Stimulated activated CD8-positive, alpha-beta memory T cell treated with anti-CD3 and anti-CD28 coated beads, Interleukin-7, amount 100 ng/mL, for 4 hours (primary cell): ENCODE measurements at places on chromosomes 1 and 21.

DNA sequence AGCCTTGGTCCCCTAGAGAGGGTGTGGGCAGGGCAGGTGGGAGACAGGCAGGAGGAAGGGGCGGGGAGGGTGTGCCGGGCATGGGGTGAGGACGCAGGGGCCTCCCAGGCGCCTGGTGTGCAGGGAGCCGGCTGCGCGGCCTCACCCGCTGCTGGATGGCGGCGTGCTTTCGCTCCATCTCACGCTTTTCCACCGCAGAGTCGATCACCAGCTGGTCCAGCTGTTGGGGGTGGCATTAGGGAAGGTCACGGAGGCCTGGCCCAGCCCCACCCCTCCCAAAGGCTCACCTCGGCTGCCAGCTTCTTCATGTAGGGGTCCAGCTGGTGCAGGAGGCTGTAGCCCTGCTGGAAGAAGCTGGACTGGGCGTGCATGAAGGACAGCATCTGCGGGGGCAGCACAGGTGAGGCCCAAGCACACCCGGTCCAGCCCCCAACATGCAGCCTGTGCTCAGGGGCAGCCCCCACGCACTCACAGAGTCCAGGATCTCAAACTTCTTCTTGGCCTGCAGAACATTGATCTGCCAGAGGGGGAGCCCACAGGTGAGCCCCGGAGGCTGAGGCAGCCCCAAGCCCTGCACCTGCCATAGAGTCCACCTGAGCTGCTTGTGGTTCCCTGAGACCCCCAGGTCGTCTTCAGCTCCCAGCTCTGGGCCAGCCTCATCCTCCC is 7.9 kb downstream of the ACAP3 start:
- no peak for DNase-seq

DNA sequence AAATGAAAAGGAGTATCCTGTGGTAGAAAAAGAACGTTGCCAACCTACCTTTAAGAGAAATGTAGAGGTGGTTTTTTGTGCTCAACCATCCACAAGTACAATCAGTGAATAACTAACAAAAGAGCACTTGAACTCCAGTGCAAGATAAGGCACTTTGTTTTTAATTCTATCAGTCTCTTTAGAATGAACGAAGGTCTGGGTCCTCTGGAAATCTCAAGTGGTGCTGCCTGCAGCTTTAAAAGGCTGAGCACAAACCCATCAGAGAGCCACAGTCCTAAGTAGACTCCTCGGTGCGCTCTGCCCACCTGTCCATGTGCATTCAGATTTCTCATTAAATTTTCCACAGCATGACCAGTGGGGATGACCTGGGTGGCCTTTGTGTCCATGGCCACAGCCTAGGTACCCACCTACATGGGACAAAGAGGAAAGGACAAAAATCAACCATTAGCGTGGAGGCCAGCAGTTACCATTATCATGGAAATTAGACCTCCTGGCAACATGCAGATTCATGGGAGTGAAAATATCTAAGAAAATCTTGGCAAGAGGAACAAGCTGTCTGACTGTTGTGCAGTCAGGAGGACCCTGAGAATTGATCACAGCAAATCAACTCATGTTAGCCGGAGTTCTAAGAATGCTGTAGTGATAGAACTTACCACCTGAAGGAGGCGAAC is 9.4 kb downstream of the TRIM45 start:
- no peak for DNase-seq

DNA sequence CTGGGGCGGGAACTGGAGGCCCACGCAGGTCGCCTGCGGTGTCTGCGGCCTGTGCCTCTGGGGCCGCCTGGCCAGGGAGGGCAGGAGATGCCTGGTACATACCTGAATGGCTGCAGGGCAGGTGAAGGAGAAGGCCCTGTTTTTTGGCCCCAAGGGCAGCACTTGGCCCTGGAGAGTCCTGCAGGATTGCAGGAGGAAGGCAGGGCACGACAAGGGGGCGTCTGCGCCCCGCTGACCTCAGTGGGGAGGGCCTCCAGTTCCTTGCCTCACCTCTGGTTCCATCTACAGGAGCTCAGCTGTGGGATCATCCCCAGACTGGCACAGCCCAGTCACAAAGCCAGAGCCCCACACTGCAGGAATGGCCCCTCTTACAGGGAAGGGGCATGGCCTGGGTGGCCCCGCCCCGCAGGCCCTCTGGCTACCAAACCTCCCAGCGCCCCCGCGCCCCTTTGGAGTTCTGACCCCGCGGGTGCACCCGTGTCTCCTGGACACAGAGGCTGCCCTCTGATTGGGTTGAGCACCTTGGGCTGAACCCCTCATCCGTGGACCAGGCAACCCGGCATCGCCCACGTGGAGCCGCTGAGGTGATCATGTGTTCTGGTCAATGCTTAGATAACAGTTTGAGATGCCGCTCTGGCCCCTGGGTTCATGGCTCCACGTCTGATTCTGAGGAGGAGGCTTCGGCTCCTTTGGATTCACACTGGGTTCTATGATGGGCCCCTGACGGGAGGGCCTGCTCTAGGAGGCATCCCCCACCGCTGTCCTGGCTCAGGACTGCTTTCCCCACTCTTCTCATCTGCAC is 1.3 kb upstream of the PEX10 start:
- no peak for DNase-seq

- DNase-seq, result no peak
Observed at GRCh38 chr1:54499360-54500106, 48.5 kb upstream of the ACOT11 start.
